ENCODE measurements at places on chromosomes 4 and X.

DNA sequence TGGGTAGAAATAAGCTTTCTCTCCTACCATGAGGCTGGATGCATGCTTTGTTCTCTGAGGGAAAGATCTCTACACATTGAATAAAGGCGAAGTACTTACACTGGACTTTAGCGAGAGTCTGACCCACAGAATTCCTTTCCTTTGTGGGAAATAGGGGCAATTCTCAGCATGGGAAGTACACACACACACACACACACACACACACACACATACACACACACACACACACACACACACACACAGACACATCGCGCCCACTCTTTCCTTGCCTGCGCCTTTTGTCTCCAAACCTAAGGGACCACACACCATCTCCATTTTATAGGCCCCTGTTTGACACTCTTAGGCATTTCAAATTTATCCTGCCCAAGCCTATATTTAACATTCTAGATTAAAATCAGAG, 83.8 kb downstream of the LUZP4 start:
- no peak for DNase-seq

DNA sequence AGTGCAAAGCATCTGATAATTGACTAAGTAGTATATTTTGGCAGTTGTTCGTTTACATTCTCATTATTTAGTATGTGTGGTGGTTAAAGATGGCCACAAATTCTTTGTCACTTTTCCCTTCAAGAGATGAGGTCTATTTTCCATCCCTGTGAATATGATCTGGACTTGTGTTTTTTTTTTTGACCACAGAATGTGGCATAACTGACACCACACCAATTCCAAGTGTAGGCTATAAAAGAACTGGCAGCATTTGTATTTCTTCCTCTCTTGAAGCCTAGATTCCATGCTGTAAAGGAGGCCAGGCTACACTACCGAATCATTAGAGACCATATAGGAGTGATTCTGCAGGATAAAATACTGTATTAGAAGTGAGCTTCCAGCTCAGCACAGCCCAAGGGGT, 596.6 kb downstream of the DMD start:
- DNase-seq = no peak

GRCh38 chr4:90445380-90445779, 318.2 kb downstream of the CCSER1 start:
- no peak for DNase-seq

DNA sequence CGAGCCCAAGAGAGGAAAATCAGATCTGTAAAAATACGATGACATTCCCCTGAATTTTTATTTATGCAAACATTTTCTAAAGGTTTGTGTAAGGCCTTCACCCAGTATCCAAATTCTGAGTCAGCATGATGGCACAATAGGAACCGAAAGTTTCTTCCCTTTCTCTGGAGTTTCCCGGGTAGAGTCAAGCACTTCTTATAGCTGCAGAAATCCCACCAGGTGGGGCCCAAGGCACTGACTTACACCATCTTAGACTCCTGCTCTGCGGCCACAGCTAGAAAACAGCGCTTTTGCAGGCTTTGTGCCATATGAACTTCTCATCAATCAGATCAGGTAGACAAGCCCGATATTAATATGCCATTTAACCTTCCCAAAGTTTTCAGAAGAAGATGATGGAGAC, 13.4 kb downstream of the LEF1 start:
- DNase-seq = no peak

DNA sequence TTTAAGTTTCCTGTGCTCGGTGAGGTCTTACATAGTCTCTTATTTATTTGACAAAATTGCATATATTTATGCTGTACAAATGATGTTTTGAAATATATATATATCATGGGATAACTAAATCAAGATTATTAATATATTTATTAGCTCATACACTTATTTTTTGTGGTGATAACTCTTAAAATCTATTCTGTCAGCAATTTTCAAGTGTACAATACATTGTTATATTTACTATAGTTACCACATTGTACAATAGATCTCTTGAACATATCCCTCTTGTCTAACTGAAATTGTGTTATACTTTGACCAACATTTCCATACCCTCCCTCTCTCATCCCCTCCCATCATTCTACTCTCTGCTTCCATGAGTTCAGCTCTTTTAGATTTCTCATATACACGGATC, 516.6 kb upstream of the LCORL start:
- DNase-seq = no peak

GRCh38 chr4:13093170-13093569, 391.0 kb downstream of the RAB28 start:
- DNase-seq = no peak

GRCh38 chrX:40099055-40099958, 1.5 kb upstream of the BCOR start:
- DNase-seq = no peak

- DNase-seq = no peak
Observed at GRCh38 chrX:68708503-68709290, 61.2 kb downstream of the STARD8 start.

- DNase-seq = no peak
Observed at GRCh38 chrX:74670028-74670427, 55.6 kb upstream of the RLIM start.

DNA sequence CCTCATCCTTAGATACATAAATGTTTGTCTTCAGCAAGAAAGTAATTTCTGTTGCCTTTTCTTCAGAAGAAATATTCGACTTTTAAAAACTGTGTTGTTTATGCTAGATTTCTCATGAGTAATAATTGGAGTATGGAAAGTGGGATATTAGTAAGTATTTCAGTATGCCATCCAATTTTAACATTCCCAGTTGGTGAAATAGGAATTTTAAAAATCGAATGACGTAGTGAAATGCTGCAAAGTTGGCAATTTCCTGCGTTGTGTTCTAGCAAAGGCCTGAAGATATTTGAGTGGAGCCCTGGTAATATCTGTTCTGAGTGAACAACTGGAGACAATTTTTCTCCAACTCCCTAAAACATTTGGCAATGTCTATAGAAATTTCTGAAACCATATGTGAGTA, 190.1 kb downstream of the ZNF330 start:
- no peak for DNase-seq

- DNase-seq = no peak
Observed at GRCh38 chrX:148813422-148813821, 313.0 kb downstream of the AFF2 start.

DNA sequence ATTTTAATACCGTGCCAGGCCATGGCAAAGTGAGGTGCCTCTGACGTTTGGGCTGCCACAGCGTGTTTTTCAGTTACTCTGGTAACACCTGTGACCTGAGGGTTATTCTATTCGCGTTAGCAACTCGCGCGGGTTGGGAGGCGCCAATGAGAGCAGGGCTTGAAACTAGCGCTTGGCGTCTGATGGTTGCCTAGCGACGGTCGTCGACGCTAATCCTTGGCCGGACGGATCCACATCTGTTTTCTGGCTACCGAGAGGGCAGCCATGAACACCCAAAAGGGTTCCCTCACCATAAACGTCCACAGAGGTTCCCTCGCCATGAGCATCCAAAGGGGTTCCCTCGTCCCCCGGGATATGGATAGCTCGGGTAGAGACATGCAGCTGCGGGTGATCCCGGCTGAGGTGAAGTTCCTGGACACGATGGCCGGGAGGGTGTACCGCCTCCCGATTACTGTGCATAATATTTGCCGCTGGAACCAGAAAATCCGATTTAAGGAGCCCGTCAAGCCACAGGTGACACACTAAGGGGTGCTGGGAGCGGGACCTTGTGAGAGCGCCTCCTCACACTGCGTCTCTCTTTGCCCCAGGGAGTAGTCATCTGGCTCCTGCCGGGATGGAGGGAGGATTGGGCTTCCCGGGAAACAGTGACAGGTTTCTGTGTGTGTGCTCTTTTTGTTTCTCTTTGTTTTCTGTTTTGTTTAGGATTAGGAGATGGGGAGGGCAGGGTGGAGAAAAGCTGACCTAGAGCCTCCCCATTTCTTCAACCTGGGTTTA, at the start of gene CFAP47:
Gene CFAP47 (plus strand): TSS at position 199 of the 774 bp plus-strand sequence. CDS start 66 bp downstream, at position 265.
- DNase-seq = no peak

GRCh38 chrX:25851141-25851540, 287.0 kb upstream of the MAGEB18 start:
- no peak for DNase-seq

DNA sequence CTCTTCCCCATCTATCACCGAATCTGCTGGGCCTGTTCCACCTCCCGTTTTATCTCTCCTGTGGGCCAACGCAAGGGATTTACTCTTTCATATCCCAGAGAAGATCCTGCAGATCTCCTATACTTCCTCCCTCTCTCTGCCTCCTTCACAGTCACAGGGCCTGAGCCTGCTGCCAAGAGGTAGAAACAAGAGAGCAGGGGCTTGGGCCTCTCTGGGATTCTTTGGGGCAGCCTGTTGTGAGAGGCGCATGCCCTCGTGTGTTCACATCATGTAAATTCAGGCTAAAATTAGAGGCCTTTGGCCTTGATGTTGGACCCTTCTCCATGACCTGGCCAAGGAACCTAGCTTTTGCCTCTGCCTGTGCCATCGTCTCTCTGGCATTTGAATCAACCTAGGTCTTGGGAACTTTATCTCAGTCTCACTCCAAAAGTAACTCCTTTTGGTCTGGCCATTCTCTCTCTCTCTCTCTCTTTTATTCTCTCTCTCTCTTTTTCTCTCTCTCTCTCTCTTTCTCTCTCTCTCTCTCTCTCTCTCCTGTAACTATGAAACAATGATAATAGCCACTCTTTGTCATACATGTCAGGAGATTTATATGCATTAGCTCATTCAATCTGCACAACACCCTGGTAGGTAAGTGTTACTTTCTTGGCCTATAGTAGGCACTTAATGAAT, 20.0 kb upstream of the EFNB1 start:
- no peak for DNase-seq

- DNase-seq = no peak
Observed at GRCh38 chrX:55039471-55039870, 8.7 kb upstream of the ALAS2 start.

DNA sequence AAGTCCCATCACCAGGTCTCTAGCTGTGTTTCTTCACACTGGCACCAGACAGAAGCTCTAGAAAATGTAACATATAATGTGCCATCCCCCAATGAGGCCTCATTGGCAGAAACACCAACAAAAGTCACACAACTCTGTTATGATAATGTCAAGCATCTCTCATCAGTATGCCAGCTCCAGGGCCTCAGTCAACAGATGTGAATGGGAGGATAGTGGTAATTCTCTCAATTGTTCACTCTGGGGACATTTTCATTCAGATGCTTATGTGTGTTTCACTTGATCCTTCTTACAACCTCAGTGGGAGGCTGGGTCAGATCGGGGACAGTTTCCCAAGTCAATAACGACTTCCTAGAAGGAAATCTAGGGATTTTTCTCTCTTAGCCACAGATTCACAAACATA, 57.5 kb upstream of the SCOC start:
- DNase-seq = no peak

DNA sequence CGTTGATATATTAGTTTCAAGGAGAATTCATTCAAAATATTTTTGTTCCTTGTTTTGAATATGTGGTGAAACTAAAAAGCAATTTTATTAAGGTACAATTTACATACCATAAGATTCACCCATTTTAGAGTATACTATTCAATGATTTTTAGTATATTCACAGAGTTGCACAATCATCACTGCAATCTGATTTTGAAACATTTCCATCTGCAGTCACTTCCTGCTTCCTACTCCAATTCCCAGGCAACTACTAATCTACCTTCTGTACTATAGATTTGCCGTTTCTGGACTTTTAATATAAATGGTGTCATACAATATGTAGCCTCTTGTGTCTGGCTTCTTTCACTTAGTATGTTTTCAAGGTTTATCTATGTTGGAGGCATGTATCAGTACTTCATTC, 71.3 kb downstream of the SLC9A7 start:
- no peak for DNase-seq

DNA sequence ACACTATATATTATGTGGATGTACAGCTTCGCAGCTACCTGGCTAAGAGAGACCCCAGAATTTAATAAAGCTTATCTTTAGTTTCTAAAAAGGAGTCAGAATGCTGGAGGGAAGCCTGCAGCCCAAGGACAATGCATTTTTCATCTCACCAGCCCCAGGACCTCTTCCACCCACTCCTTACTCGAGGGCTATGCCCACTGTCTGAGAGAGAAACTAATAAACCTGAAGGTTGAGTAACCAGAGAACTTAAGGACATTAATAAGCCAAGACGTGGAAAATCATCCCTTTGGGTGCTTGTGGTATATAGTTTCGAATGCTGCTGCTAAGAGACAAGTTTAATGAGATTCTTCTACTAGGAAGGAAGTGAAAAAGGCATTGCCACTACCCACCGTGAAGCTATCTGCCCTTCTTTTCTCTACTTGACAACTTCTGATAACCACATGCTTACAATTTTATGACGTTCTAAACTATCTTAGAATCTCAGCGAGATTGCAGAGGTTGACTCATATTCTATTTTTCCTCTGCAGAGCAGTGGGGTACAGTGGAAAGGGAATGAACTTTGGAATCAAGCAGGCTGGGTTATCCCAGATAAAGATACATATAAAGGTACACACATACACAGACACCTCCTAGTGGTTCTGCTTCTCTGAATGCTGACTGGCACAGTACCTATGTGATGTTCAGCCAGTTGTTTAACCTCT, 3.3 kb downstream of the RELL1 start:
- no peak for DNase-seq

- DNase-seq = no peak
Observed at GRCh38 chr4:55352726-55353125, 6.7 kb downstream of the SRD5A3 start.

GRCh38 chr4:17336524-17336961, 175.3 kb downstream of the QDPR start:
- DNase-seq = no peak

GRCh38 chr4:4477796-4478195, 64.1 kb downstream of the STX18 start:
- no peak for DNase-seq

DNA sequence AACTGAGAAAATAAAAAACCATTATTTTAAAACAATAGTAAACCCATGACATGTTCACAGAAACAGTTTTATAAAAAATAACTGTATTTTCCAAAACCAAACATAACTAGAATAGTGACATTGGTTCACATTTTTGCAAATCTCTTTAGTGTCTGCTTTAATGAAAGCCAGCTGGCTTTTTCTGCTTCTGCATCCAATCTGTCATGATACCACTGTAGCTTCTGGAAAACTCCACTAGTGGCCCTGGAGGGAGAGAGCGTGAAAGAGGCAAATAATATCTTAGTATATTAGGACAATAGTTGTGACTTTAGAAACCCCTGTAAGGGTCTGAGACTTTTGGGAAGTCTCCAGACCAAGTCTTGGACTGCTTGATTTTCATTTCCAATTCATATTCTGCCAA, 31.1 kb downstream of the FGFBP1 start:
- DNase-seq = no peak

DNA sequence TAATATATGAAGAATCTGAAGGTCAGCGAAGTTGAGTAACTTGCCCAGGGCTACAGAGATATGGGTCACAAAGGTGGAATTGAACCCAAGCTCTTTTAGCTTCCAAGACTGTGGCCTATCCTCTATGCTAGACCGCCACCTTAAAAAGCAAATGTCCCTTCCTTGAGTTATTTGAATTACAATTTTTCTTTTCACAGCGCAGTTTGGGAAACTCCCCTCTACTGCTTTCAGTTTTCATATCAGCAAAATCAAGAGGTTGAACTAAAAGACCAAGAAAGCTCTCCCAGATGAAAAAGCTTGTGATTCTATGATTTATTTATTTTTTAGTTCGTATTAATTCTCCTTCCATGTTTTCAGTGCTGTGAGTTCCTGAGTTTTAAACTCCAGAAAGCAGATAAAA, 174.5 kb upstream of the C1QTNF7 start:
- DNase-seq = no peak

GRCh38 chr4:66606908-66607307, 936.6 kb upstream of the EPHA5 start:
- no peak for DNase-seq

Data from NCI-H1436 treated with DMSO at 0.1 percent for 48 hours (cell line).